ENCODE measurements at places on chromosomes 12 and 14.

DNA sequence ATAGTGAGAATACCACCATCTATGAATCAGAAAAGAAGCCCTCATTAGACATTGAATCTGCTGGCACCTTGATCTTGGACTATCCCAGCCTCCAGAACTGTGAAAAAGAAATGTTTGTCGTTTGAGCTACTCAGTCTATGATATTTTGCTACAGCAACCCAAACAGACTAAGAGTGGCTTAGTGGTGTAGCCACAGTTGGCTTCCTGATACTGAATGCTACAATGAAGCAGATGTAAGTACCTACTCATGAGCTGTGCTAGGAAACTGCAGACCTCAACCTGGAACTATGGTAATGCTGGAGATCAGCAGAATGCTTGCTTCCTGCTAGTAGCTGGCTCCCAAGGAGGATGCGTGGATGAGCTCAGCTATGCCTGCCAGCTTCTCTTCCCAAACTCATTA lies 268.6 kb upstream of the CRY1 start:
- DNase-seq = no peak

DNA sequence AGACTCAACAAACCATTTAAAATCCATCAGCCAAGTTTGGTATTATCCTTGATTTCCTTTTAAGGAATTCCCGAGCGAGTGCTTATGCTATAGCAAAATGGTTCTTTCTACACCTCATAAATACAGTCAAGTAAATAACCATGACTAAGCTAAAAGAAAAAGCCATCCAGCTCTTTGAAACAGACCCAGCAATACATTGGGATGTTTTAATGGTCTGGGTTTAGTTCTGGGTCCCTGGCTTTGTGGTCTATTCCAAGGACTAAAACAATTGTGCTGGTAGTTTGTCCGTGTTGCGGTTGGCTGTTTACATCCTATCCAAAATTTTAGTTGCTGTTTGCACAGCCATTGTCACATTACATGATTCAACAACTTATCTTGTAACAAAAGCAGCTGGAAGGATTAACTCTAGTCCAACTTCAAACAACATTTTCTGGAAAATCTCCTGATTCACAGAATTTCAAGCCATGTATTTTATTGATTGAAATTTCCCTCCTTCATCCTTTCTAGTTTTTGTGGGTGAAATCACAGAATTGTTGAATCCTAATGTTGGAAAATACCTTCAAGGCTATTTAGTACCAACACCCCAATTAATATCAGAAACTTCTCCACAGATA lies 19.6 kb downstream of the KLRB1 start:
- no peak for DNase-seq

- no peak for DNase-seq
These were observed 15.8 kb downstream of the CYP46A1 start for GRCh38 chr14:99699861-99700260.

- DNase-seq = no peak
These were observed 5.5 kb upstream of the PAX9 start for GRCh38 chr14:36655963-36656686.

DNA sequence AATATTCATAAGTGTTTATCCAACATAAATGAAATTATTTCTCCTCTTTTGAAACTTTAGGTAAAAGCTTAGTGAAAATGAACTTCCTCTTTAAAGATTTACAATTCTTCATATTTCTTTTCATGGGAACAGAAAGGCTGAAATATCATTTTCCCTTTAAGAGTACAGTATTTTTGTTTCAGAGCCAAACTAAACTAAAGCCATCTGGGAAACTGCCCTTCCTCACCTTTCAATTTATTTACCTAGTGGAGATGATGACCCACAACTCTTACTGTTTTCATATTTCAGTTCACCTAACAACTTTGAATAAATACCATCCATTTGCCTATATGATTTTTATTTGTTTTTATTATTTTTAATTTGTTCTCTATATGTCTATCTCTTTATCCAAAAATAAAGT lies 105.4 kb downstream of the ALX1 start:
- no peak for DNase-seq

- DNase-seq = no peak
These were observed 30.0 kb downstream of the DTX1 start for GRCh38 chr12:113086249-113087164.

DNA sequence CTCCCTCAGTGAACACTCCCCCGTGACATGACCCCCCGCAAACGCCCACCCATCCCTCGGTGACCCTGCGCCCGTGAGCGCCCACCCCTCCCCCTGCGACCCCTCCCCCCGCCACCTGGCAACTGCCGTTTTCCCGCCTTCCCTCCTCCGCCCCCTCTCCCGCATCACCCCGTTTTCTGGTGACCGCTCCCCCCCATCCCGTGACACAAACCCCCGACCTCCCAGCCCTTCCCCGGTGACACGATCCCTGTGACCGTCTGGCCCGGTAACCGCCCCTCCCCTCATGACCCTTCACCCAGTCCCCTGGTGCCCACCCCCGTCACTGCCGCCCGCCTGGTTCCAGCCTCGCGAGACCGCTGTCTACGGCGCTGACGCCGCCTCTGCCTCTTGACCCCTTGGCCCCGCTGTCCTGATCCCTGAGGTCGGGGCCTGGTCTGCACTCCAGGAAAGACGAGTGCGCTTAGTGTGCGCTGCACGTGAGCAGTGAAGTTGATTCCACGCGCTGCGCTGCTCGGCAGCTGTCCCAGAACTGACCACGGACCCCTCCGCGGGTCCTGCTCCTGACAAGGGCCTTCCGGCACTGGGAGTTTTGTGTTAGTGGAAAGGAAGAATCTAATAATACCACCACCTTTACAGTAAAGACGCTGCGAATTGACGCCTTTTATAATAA lies 59.4 kb downstream of the DDX51 start:
- no peak for DNase-seq
